ENCODE measurements at places on chromosomes 3 and 15. TPM values are rescaled to one million over a fixed set of nuclear protein-coding genes. Genes with fewer than 3 reads are reported as not detected.

CCDC50 gene
- 65.3 TPM for total RNA-seq

DNA sequence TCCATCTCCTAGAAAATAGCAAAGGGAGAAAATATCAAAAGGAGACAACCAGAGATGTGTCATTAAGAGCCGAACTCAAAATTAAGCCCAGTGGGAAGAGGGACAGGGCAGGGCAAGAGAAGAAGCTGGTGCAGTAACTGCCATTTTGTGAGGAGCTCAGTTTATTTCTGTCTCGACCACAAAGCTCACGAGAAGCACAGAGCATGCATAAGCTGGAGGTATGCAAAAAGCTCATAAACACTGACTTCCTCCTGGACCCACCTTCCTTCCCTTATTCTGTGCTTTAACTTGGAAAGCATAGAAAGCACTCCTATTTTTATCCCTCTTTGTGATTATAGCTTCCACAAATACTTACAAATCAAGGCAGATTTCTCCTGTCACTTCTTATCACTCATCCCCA lies 81.3 kb downstream of the DGKG start:
- no peak for DNase-seq

GRCh38 chr3:146777941-146778340 lies 172.8 kb upstream of the PLSCR5 start:
- DNase-seq = no peak

DNA sequence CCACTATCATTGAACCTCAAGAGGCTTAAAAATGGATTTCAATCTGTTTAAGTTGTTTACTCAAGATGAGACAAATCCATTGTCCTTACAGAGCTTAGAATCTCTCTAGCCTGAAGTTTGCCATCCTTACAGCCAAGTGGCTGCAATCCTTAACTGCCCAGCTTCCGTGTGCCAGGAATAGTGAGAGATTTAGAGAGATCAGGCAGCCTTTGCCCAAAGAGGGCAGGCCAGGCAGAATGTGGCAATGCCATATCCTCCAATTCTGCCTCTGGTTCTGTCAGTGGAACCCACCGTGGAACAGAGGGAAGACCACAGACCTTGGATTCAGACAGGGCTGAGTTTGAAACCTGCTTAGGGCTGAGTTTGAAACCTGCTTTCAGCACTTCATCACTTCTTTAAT lies 374.3 kb downstream of the VPS13C start:
- no peak for DNase-seq

DNA sequence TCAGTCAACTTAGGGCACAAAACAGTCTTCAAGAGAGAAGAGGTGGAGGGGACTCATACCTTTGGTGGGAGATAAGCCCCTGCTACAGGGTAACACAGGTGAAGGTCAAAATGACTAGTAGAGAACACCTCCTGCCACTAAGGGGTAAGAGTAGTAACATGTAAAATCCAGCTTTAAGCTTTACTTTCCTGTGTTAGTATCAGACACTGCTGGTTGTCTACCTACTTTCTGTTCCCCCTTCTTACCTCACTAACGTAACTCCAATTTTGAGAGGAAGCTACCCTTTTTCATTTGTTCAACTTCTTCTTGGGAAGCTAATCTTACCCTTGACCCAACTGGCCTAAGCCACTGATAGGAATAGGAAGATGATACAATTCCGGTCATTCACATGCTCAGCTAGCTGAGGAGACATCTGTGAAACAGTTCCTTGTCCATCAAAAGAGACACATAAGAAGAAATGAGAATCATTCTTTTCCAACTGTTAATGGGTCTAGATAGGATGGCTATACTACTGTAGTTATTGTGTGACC lies 826.8 kb upstream of the CFAP20DC start:
- no peak for DNase-seq

GRCh38 chr3:13140596-13140995 lies 67.4 kb upstream of the IQSEC1 start:
- no peak for DNase-seq

CHRD gene
- 16.8 TPM for total RNA-seq

LYSMD2 gene
- 13.1 TPM for total RNA-seq

RHOV gene
- 31.4 TPM for total RNA-seq

C2CD4B gene
- 2.8 TPM for total RNA-seq

- no peak for DNase-seq
These were observed 47.5 kb downstream of the NMD3 start for GRCh38 chr3:161268601-161269000.

USF3 gene
- 19.3 TPM for total RNA-seq

- no peak for DNase-seq
These were observed 459.9 kb upstream of the TPRG1 start for GRCh38 chr3:188711881-188712247.

GRCh38 chr3:29823233-29823632 lies 542.4 kb downstream of the RBMS3 start:
- DNase-seq = no peak

SCN5A gene
- total RNA-seq = 3.5 TPM

Data from ureter (tissue), 1 donor.